ENCODE measurements at places on chromosomes 13 and 19. TPM values are rescaled to one million over a fixed set of nuclear protein-coding genes. Genes with fewer than 3 reads are reported as not detected.

Gene PKN1
- total RNA-seq, result 205 TPM

GRCh38 chr13:79328510-79328909 is 77.5 kb downstream of the RBM26 start:
- DNase-seq, result no peak

Gene ZNF709
- total RNA-seq, result 4.0 TPM

GRCh38 chr19:13211426-13212308 is 61.5 kb downstream of the IER2 start:
- no peak for DNase-seq

- no peak for DNase-seq
Measured at GRCh38 chr19:44666852-44667556, 4.3 kb upstream of the CEACAM19 start.

DNA sequence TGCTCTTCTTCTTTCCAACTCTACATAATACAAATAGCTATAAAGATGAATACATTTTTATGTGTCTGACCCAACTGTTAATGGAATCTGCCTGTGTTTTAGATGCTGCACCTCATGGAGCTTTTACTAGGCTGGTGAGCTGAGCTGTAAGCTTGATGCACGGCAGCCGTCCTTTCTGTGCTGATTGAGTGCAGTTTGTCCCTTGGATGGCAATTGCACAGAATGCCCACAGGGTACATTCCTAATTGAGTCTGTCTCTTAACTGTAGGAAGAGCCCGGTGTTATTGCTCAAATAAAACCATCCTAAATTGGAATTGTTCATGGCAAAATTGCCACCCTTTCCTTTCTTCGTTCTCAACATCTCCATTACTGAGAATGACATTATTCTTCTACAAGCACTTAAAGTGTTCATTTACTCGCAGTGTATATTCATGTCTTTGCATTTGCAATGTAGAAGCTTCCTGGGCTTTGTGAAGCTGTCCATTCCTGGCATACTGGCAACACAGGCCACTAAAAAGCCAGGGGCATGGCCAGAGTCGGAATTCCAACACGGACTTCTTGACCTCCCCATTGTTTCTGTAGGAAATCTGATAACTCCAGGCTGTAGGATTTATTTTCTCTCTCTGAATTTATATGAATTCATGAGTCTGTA is 85.8 kb downstream of the SLC10A2 start:
- no peak for DNase-seq

DNA sequence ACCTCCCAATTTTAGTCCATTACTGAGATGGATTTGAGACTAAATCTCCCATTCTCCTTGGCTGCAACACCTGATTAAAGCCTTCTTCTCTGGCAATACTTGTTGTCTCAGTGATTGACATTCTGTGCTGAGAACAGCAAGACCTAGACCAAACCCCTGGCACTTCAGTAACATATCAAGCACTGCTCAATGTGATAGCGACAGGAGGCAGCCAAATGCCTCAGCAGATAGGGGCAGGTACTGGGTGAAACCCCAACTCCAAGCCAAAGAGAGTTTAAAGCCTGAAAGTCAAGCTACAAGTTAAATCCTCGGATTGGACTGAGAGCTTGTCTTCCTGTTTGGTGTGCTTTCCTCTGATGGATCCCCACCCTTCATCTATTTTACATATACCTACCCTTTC is 52.7 kb downstream of the STARD13 start:
- no peak for DNase-seq

DNA sequence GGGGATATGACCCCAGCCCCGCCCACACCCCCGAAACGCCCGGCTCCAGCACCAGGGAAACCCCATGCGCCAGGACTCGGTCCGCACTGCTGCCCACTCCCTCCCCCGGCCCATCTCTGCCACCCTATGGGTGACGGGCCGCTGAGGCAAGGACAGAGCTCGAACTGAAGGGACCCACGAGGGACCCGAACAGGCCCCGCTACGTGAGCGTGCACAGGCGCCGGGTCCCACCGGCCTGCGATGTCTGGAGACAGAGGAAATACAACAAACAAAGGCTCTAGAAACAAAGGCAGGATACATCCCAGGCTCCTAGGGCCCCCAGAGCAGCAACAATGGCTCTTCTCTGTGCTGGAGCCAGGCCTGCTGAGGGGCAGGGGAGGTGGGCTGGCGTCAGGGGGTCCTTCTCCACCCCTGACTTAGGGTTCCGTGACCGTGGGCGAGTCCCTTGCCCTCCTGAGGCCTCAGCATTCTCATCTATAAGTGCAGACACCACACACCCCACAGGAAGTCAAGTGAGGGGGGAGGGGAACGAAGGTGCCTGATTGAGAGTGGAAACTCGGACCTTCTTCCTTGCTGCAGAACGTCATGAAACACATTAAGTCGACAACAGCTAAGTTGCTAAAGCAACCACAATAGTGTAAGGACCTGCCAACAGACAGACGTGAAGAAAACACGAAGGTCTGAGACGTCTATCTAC is 3.1 kb downstream of the ABHD17A start:
- no peak for DNase-seq

DNA sequence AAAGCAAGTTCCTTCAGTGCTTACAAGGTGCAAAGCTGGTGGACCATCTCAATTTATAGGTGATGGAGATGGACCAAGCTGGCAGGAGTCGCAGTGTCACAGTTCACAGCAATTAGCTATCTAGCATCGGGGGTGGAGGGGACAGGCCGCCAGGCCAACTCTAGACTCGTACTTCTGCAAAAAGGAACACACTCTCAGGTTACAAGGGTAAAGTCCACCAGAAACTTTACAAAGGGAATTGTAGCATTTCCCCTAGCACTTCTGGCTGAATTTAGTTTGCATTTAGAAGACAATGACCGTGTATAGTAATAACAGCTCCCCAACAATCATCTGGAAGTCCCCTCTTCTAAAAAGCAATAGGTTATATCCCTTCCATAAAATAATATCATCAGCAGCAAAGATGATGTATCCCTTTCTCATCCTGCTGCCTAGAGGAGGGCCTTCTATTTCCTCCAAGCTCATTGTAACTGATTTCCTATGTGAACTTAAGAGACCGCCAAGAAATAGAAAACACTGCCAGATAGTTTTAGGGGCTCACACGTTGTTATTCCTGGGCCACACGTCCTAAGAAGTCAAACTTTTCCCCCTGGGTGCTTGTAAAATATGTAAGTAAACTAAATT is 8.5 kb upstream of the DOCK9 start:
- no peak for DNase-seq

- DNase-seq, result no peak
Measured at GRCh38 chr13:113080361-113080831, 25.2 kb upstream of the F7 start.

DNA sequence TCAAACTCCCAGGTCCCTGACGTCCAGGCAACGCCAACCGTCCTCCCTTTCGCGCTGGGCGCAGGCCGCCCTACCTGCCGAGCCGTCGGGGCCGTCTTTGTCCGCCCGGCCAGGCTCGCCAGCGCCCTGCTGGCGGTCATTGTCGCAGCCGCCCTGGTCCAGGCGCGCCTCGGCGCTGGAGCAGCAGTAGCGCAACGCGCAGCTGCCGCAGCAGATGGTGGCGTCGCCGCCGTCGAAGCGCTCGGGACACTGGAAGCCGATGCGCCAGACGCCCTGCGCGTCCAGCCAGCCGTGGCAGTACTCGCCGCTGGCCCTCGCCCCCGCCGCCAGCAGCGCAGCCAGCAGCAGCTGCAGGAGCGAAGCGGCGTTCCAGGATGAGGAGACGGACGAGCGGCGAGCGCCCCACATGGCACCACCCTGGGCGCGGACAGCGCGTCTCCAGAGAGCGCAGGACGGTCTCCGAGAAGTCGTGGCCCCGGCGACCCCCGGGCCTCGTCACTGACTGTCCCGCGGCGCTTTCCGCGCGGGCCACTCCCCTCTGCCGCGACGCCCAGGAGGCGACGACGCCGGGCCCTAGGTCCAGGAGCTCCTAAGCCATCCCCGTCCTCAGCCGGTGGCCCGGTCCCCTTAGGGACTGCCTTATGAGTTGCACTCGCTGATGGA is 1.1 kb downstream of the SHISA2 start:
- no peak for DNase-seq

DNA sequence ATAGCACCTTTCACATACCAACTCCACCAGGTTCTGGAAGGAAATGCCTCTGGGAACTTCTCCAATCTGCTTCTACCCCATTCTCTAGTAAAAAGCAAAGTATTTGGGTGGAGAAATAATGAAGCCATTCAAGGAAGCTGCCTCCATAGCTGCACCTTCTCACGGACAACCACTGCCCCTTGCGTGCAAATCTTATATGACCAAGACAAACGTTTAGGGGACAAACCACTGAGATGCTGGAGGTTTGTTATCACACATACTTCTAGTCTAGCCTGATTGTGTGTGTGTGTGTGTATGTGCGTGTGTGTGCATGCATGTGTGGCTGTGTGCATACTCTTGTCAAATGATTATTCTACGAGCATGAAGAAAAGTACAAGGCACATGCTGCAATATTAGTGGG is 6.5 kb upstream of the METTL21C start:
- DNase-seq, result no peak

GRCh38 chr19:43623889-43624670 is 4.7 kb upstream of the ZNF428 start:
- no peak for DNase-seq

GRCh38 chr13:75867379-75868117 is 231.4 kb downstream of the LMO7 start:
- DNase-seq, result no peak

DNA sequence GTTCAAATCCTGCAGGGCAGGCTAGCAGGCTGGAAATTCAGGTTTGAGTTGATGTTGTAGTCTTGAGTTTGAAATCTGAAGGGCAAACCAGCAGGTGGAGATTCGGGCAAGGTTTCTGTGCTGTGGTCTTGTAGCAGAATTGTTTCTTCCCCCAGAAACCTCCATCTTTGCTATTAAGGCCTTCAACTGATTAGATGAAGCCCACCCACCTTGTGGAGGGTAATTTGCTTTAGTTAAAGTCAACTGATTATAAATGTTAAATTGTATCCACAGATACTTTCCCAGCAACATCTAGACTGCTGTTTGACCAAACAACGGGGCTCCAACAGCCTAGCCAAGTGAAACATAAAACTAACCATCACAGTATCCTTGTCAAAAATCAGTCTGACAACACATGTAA is 9.4 kb downstream of the IPO5 start:
- DNase-seq, result no peak

DNA sequence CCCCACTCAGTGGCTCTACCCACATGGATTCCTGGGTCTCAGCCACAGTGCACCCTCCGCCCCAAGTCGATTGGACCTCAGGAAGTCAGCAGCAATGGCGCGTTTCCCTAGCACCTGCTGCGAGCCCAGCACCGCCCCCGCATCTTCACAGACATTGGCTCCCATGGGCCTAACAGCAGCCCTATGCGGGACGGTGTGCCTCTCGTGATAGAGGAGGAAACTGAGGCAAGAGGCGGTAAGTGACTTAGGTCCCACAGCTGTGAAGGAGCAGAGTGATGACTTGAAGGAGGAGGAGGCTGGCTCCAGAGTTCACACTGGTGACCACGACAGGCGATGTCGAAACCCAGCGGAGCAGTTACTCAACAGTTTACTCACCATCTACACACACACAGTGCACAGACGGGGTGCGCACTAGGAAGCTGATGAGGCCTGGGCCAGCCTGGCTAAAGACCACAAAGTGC is 104.5 kb upstream of the SOX1 start:
- DNase-seq, result no peak

- DNase-seq, result no peak
Measured at GRCh38 chr19:15404780-15405211, 14.0 kb downstream of the AKAP8L start.

Gene PSG1
- not detected for total RNA-seq

Gene OXGR1
- not detected for total RNA-seq

Gene CEACAM20
- total RNA-seq, result not detected

DNA sequence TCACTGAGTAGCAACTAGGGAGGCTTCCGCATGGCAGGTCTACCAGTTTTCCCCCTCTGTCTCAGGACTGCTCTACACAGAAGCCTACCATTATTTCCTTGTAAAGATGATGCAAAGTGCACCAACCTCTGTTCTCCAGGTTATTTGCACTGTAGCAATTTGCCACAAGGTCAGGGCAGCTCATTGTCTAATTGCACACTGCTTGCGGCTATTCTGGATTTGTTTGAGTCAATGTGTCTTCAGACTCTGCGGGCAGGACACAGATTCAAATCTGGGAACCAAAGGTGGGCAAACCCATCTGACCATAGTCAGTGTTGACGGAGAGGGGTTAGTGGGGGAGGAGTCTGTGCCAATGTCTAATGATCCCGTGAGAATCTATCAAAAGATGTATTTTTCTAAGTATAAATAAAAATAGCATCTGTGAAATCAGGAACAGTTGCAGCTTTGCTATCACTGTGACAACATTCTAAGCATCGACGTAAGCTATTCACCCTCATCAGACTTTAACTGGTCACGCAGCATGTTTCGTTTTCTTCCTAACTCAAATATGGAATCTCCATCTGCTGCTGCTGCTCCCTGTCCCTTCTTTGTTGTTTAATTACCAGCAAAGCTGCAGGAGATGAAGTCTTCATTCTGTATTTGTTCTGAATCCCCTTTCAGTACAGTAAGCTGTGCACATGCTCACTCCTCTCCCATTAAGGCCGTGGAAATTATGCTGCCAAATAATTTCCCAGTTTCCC is 26.4 kb downstream of the CYSLTR2 start:
- DNase-seq, result no peak

DNA sequence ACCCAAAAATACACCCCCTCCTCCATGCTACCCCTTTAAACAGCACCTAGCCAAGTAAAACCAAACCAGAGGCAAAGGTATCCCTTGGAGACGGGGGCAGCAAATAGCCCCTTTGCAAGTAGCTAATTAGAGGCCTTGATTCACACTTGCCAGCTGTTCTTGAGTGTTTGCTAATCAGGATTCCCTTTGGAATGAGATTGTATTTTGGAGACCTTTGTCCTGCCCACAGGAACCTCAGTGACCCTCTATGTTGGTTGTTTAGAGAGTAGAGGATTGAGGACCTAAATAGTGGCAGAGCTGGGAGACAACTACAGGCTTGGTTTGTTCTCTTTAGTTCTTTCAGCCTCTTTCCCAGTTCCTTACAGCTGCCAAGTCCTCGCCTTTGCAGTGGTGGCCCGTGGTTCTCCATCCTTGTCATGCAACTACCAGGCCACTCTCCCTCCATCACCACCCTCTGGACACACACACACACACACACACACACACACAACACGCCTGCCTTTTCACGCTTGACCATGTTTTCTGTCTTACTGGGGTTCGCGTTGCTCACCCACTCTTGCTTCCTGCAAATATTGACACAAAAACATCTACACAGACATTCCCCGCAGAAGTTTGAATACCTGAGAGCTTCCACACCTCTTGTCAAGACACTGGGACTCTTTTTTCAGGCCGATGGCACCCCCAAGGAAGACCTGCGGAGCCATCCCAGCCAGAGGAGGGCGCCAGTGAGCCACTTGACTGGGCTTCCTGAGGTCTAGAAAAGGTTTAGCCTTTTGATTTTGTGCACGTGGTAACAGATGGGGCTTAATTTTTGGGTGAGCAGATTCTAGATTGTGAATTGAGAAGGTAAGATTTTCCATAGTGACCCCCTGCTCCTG is 80.0 kb upstream of the GPR183 start:
- peak; percentile 32 for DNase-seq
